ENCODE measurements at places on chromosomes 12 and 14.

DNA sequence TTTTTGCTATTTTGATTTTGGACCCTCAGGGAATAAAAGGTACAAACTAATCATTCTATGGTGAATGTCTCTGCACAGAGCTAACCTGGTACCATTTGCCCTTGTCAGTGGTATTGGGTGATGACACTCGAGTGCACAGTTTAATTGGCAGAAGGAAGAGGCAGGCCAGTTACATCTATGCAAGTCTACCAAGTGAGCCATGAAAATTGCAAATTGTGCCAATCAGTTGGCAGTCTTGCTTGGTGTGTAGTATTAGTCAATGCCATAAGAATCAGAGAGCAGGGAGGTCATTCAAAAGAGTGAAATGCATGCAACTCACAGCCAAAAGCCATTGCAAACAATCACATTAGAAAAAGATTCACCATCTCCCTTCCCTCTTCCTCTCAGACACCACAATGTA is 479.6 kb downstream of the ADAMTS20 start:
- DNase-seq = no peak

GRCh38 chr12:75837700-75838099 is 193.9 kb downstream of the PHLDA1 start:
- DNase-seq = peak; percentile 69

- DNase-seq = no peak
Observed at GRCh38 chr12:104626069-104626837, 169.5 kb downstream of the CHST11 start.

DNA sequence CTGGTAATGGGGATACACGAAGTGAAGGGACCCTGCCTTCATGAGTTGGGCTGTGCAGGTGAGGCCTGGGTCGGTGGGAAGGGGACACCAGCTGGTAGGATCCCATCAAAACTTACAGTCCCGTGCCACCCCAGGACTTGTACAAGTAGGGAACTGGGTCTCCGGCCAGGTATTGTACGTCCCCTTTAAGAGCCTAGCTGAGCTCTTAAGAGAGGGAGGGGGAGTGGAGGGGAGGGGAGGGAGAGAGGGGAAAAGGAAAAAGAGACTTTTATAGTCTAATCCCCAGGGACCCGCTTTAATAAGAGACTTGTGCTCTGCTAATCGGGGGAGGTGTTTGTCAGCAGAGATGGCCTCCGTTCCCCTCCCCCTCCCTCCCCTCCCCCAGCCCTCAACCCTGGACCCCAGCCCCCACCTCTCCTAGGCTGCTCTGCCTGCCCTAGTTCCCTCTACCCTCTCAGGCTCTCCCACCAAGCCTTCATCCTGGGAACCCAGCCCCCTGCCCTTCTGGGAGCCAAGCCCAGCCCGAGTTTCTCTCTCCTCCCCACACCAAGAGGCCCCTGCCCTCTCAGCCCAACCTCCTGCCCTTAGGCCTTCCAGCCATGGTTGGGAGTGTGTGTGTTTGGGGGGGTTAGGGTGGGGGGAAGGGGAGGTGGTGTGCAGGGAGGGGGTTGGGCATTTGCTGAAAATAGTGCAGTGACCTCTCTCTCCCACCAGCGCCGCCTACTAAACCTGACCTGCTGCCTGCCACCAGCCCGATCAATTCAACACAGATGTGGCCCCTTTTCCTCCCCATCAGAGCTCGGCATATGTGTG is 2.6 kb downstream of the GDF11 start:
- no peak for DNase-seq

DNA sequence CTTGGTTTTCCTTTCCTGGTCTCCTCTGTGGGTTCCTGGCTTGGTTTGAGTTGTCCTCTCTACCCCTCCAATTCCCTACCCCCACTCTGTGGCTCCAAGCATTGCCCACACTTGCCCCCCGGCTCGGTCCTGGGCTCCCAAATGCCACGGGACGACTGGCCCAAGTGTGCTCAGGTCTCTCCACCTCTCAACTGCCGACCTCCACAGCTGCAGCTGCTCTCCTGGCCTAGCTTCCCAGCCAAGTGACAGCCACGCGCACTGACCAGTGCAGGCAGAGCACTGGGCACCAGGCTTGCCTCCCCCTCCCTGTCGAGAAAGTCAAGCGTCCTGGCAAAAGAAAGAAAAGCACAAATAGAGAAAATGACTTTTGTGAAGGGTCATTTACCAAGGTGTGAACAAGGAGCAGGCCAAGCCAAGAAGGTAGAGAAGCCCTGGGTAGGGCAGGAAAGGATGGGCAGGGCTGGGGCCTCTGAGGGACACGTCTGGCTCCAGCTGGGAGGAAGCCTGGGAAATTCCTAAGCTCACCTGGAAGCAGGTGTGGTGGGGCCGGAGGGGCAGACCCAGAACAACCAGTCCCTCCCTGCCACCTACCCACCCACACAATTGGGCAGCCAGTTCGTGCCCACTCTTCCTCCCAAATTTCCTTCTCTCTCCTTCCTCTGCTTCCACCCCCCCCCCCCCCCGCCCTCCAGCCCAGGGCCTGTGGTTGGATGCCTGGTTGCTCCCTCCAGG is 1.8 kb upstream of the CEP170B start:
- DNase-seq = no peak

GRCh38 chr14:23533652-23534435 is 17.7 kb downstream of the ZFHX2 start:
- no peak for DNase-seq

DNA sequence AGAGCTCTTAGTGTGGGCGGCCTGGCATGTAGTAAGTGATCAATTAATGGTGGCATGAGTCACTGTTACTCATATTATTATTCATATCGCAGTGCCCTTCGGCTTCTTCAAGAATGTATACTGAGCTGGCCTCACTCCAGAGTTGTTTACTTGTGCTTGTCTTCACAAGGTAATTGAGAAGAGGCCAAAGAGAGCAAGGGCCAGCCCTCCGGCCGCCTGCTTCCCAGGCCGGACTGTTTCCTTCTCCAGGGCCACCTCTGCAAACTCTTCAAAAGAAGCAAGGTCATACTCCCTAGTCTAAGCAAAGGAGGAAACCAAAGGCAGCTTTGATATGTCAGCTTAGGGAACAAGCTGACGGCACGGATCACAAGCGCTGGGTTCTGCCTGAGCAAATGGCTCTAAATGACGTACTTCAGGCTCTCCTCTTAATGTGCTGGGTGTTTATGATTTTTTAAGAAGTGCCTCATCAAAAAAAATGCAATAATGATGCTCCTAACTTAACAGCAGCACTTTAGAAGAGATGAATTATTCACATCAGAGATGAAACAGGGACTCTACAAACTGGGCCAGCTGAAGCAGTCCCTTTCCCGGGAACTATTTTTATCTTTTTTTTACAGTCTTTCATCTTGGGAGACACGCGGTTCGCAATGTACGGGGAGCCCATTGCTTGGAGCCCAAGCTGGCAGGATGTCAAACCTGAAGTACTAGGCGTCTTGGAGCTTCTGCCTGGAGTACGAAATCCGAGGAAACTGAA is 65.6 kb upstream of the DLK1 start:
- DNase-seq = peak; percentile 4

- no peak for DNase-seq
Observed at GRCh38 chr12:115455268-115455681, 771.3 kb upstream of the TBX3 start.

GRCh38 chr14:100582496-100583165 is 4.6 kb downstream of the BEGAIN start:
- DNase-seq = peak; percentile 30

- DNase-seq = no peak
Observed at GRCh38 chr12:64457923-64458322, 6.0 kb downstream of the TBK1 start.

GRCh38 chr14:91138511-91139359 is 24.9 kb downstream of the DGLUCY start:
- no peak for DNase-seq

GRCh38 chr14:68580096-68580645 is 212.7 kb downstream of the ZFP36L1 start:
- no peak for DNase-seq

DNA sequence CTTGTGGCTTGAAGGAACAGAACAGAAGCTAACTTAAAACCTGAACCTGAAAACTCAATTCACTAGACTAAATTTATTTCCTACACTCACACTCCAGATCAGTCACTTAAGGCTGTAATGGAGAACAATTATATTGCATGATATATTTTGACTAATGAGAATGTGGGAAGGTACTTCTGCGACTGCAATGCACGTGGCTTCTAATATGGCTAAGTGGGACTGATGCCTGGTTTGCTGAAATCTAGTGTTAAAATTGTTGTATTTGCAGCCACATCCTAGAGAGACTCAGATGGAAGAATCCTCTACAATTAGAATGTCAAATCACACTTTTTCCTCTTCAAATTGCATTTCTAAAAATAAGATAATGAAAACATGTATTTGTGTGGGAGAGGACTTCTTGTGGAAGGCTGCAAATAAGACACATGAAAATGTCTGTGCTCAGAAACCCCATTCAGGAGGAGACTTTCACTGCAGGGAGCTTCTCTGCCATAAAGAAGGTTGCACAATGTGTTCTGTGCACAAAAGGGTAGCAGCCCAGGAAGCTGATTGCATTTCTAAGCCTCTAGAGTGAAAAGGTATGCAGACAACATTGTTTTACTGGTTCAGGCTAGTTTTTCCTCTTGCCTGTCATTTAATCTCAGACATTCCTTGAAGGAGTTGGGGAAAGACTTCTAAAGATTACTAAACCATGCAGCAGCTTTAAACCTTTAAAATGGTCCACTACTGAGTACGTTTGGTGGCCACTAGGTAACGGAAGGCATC is 224.3 kb downstream of the NEDD1 start:
- DNase-seq = no peak

- no peak for DNase-seq
Observed at GRCh38 chr12:47068539-47068938, 10.9 kb upstream of the PCED1B start.
